ENCODE measurements at places on chromosomes 6 and 20. TPM values are rescaled to one million over a fixed set of nuclear protein-coding genes. Genes with fewer than 3 reads are reported as not detected.

DNA sequence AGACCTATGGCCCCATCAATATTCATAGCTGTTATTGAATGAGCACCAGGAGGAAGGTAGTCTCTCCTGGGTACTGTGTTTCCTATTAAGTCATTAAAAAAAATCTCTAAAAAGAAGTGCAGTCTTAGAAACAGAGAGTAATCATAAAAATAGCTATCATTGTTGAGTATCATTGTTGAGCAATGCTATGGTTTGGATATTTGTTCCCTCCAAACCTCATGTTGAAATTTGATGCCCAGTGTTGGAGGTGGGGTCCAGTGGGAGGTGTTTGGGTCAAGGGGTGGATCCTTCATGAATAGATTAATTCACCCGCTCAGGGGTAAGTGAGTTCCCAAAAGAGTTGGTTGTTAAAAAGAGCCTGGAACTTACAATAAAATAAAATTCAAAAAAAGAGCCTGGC is 88.1 kb upstream of the IYD start:
- H3K4me3 ChIP-seq = no peak overlapping the region
- no peak overlapping the region for H3K27ac ChIP-seq

The SOX12 gene
- 51.0 TPM for total RNA-seq

The MC3R gene
- total RNA-seq = not detected

The HTR1E gene
- total RNA-seq = not detected
